Cardiac muscle cell (in vitro differentiated cells and primary cell): ENCODE measurements at places on chromosomes 7 and 10. TPM values are rescaled to one million over a fixed set of nuclear protein-coding genes. Genes with fewer than 3 reads are reported as not detected.

NYAP1 gene
- polyA plus RNA-seq: 0.06 and 0.22 TPM in 2 replicates

TRPV5 gene
- polyA plus RNA-seq: 0.09 TPM in 1 of 2 replicates, not detected in the other

CPSF4 gene
- polyA plus RNA-seq: 59.8 and 75.2 TPM in 2 replicates

ACHE gene
- polyA plus RNA-seq: 42.0 and 42.7 TPM in 2 replicates

HDAC9 gene
- 32.7 and 50.2 TPM in 2 replicates for polyA plus RNA-seq

SYNPO2L gene
- polyA plus RNA-seq: 19.3 and 33.6 TPM in 2 replicates

FBXO24 gene
- polyA plus RNA-seq: 2.3 and 4.1 TPM in 2 replicates

RADIL gene
- polyA plus RNA-seq: 41.6 and 60.6 TPM in 2 replicates

OR9A2 gene
- not detected in 2 replicates for polyA plus RNA-seq

TAS2R41 gene
- polyA plus RNA-seq: not detected in 2 replicates

EBF3 gene
- polyA plus RNA-seq: 0.12 and 0.61 TPM in 2 replicates

UNCX gene
- 6.7 and 14.6 TPM in 2 replicates for polyA plus RNA-seq

BMPER gene
- 53.6 and 95.3 TPM in 2 replicates for polyA plus RNA-seq

PRSS37 gene
- 0.12 and 0.34 TPM in 2 replicates for polyA plus RNA-seq

RBP3 gene
- polyA plus RNA-seq: not detected in 2 replicates

CPXM2 gene
- 0.84 and 1.3 TPM in 2 replicates for polyA plus RNA-seq

GPC2 gene
- polyA plus RNA-seq: 29.8 and 32.1 TPM in 2 replicates

ELOVL3 gene
- polyA plus RNA-seq: 0.10 and 0.82 TPM in 2 replicates

CYP26C1 gene
- 0.06 TPM in 1 of 2 replicates, not detected in the other for polyA plus RNA-seq

OR2A5 gene
- not detected in 2 replicates for polyA plus RNA-seq

VAX1 gene
- not detected in 2 replicates for polyA plus RNA-seq

CREB3L2 gene
- 22.1 and 25.5 TPM in 2 replicates for polyA plus RNA-seq

TUBAL3 gene
- not detected in 2 replicates for polyA plus RNA-seq

NEUROD6 gene
- polyA plus RNA-seq: not detected in 2 replicates

MMD2 gene
- not detected in 2 replicates for polyA plus RNA-seq

IGF2BP3 gene
- polyA plus RNA-seq: 30.5 and 45.5 TPM in 2 replicates

NPC1L1 gene
- polyA plus RNA-seq: not detected in 2 replicates

MKI67 gene
- polyA plus RNA-seq: 7.9 and 80.5 TPM in 2 replicates

GDF2 gene
- 2.6 and 4.4 TPM in 2 replicates for polyA plus RNA-seq

FBXL13 gene
- polyA plus RNA-seq: 2.1 and 3.4 TPM in 2 replicates

EEPD1 gene
- 4.8 and 13.8 TPM in 2 replicates for polyA plus RNA-seq

IFIT1B gene
- polyA plus RNA-seq: 0.31 and 0.99 TPM in 2 replicates

C7orf33 gene
- not detected in 2 replicates for polyA plus RNA-seq

PLXNA4 gene
- polyA plus RNA-seq: 7.3 and 15.6 TPM in 2 replicates

CDNF gene
- 1.4 and 2.9 TPM in 2 replicates for polyA plus RNA-seq

CCZ1 gene
- 107 and 111 TPM in 2 replicates for polyA plus RNA-seq

GRM3 gene
- polyA plus RNA-seq: 0.75 and 0.78 TPM in 2 replicates

GLI3 gene
- polyA plus RNA-seq: 27.9 and 29.8 TPM in 2 replicates

RASA4B gene
- polyA plus RNA-seq: 8.5 and 15.1 TPM in 2 replicates

ZNF365 gene
- not detected in 2 replicates for polyA plus RNA-seq

DKK1 gene
- 6.7 and 11.1 TPM in 2 replicates for polyA plus RNA-seq

ANKRD1 gene
- 9.4 and 12.6 TPM in 2 replicates for polyA plus RNA-seq

FRMD4A gene
- 3.7 and 8.3 TPM in 2 replicates for polyA plus RNA-seq

HNRNPA2B1 gene
- 880 and 1,016 TPM in 2 replicates for polyA plus RNA-seq

FAM25A gene
- polyA plus RNA-seq: not detected in 2 replicates

MRLN gene
- not detected in 2 replicates for polyA plus RNA-seq

TFEC gene
- polyA plus RNA-seq: not detected in 2 replicates

TTYH3 gene
- 71.4 and 86.6 TPM in 2 replicates for polyA plus RNA-seq

HERPUD2 gene
- polyA plus RNA-seq: 21.7 and 34.0 TPM in 2 replicates
